ENCODE measurements at places on chromosomes 1 and 21.

DNA sequence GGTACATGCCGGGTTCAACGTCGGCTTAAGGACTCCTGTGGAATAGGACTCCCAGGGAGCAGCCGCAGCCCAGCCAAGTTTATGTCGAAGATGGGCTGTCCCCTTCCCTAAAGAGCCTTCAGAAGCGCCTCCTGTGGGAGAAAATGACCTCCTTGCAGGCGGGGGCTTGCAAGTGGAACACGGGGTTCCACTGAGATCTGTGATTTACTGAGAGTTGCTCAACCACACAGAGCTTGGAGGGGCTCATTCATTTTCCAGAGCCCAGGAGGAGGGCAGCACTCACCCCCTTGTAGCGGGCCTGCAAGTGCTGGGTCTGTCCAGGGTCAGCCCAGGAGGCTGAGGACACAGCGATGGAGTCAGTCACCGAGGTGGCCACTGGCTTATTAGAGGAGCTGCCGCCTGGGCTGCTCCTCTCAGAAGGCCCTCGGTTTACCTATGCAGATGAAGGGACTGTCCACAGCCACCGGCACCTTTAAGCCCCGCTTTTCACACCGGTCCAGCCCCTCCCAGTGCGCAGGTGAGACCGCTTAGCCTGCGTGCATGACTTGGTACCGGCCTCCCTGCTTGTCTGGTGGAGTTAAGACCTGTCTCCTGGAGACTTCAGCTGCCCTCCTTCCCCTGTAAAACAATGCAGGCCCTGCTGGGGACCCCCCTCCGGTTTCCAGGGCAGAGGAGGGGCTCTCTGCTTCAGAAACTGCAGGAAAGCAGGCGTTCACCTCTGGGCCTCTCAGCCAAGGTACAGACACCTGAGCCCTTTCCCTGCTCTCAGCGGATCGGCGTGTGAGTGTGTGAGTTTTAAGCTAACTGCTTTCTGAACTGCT, 57.5 kb downstream of the ATP5PO start:
- H3K27ac ChIP-seq, result no peak overlapping the region
- no peak for DNase-seq
- no peak overlapping the region for H3K4me3 ChIP-seq
- no peaks in the 10 kb centered on the region for H3K4me1 ChIP-seq
- H3K27me3 ChIP-seq, result no peaks in the 10 kb centered on the region

DNA sequence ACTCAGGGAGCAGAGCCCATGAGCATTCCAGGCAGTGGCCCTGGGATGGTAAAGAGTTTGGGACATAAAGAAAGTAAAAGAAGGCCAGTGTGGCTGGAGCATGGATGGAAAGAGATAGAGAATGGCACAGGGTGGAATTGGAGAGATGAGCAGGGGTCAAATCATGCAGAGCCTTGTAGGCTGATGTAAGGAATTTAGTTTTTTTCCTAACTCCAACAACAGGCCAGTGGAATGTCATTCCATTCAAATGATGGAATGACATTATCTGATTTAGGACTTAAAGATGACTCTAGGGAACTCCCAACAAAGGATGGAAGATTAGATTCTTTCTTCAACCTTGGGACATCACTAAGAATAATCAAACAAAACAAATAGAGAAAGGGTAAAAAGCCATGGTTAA, 12.8 kb upstream of the S100A2 start:
- H3K27ac ChIP-seq, result no peak overlapping the region
- peaks cover 30% of the 10 kb centered on the region for H3K27me3 ChIP-seq
- no peak for DNase-seq
- H3K4me1 ChIP-seq, result peaks cover 7% of the 10 kb centered on the region

DNA sequence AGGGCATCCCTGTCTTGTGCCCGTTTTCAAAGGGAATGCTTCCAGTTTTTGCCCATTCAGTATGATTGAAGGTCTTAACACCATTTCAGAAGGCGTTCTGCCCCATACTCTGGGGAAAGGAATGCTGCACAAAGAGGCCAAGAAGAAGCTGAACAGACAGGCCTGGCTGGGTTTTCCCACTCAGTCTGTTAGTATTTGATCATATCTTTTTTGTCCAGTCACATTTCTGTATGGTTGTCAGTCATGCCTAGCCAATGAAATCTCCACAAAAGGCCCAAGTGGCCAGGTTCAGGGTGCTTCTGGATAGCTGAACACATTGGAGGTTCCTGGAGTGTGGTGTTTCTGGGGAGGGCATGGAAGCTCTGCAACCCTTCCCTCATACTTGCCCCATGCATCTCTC, 72.1 kb downstream of the NEK7 start:
- H3K4me3 ChIP-seq, result no peak overlapping the region
- peaks cover 28% of the 10 kb centered on the region for H3K36me3 ChIP-seq
- H3K4me1 ChIP-seq, result peaks cover 3% of the 10 kb centered on the region
- no peak overlapping the region for H3K27ac ChIP-seq

- no peaks in the 10 kb centered on the region for H3K4me1 ChIP-seq
- DNase-seq, result no peak
- no peaks in the 10 kb centered on the region for H3K27me3 ChIP-seq
- no peak overlapping the region for H3K4me3 ChIP-seq
- H3K36me3 ChIP-seq, result no peaks in the 10 kb centered on the region
- no peak overlapping the region for H3K27ac ChIP-seq
Measured at GRCh38 chr1:88052167-88052566, 631.9 kb upstream of the PKN2 start.

DNA sequence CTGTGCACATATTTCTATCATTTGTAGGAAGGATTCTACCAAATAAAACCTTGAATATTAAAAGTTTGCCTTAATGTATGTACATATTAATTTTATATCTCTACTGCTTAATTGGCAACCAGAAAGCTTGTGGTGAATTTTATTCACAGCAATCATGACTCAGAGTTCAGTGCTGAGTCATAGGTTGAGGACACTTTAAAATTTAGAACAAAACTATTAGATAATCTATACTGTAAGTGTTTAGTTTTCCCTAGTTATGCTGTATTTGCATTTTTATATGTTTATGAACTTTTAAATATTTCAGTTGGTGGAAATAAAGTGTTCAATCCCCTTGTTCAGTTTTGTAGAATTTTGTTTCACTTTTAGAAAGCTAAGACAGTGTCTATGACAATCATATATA, 841.5 kb downstream of the KCNT2 start:
- H3K27ac ChIP-seq, result no peak overlapping the region
- DNase-seq, result no peak
- no peak overlapping the region for H3K4me3 ChIP-seq
- no peaks in the 10 kb centered on the region for H3K27me3 ChIP-seq
- no peaks in the 10 kb centered on the region for H3K36me3 ChIP-seq
- no peaks in the 10 kb centered on the region for H3K4me1 ChIP-seq

DNA sequence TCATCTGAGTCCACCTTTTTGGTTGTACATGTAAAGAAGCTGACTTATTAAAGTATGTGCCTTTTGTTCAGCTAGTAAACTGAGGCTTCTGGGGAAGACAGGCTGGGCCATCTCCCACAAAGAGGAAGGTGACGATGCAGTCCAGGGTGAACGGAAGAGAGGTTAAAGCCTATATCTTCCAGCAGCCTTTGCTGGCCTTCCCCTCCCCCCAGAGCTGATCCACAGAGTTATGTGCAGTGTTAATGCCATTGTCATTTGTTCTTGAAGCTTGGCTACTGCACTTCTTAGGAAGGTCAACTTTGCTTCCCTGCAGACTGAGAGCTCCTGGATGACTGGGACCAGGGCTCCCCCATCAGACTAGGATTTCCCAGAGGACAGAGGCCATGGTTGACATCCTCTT, 2.2 kb downstream of the SLC30A2 start:
- no peak overlapping the region for H3K27ac ChIP-seq
- H3K4me1 ChIP-seq, result peaks cover 2% of the 10 kb centered on the region
- no peaks in the 10 kb centered on the region for H3K36me3 ChIP-seq
- no peak for DNase-seq
- H3K27me3 ChIP-seq, result peaks cover 51% of the 10 kb centered on the region

GRCh38 chr1:39269349-39269748, 64.9 kb downstream of the MACF1 start:
- H3K4me1 ChIP-seq, result peaks cover 68% of the 10 kb centered on the region
- H3K4me3 ChIP-seq, result no peak overlapping the region
- H3K27ac ChIP-seq, result no peak overlapping the region
- DNase-seq, result no peak
